ENCODE measurements at places on chromosomes 2 and 18.

DNA sequence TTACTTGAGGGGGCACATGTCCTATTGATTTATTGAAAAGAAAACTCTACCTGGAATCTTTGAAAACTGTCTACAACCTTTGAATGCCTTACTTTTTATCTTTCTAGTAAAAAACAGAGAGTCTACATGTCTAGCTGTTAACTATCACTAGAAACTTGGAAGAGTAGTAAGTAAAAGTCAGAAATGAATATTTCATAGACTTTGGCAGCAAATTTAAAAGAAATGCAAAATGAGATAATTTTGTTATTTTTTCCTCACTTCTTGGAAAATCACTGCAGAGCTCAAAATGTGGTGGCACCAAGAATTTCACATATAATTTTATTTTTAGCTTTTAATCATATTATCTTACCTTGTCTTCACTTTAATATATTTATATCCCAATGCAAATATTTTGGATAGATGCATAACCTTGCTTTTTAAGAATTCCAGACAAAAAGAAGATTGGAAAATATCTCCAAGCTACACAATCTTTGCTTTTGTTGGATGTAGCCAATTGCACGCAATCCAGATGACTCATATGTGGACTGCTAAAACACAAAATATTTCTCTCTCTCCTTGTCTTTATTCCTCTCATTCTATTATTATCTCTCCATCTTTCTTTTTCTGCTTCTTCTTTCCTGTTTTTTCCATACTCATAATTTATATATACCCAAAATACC lies 92.2 kb upstream of the DSEL start:
- no peak for DNase-seq

- no peak for DNase-seq
Measured at GRCh38 chr2:241217320-241218031, 29.0 kb downstream of the ANO7 start.

- DNase-seq, result no peak
Measured at GRCh38 chr2:162573288-162573687, 229.4 kb downstream of the GCA start.

GRCh38 chr18:59052965-59053820 lies 86.5 kb upstream of the SEC11C start:
- no peak for DNase-seq

Measured in activated CD8-positive, alpha-beta memory T cell treated with anti-CD3 and anti-CD28 coated beads for 1 hour (primary cell).